Fibroblast of skin of right quadriceps (primary cell): ENCODE measurements at places on chromosomes 4 and X.

GRCh38 chr4:181855307-181855706 is 387.9 kb upstream of the TENM3 start:
- DNase-seq, result peak; percentile 21

DNA sequence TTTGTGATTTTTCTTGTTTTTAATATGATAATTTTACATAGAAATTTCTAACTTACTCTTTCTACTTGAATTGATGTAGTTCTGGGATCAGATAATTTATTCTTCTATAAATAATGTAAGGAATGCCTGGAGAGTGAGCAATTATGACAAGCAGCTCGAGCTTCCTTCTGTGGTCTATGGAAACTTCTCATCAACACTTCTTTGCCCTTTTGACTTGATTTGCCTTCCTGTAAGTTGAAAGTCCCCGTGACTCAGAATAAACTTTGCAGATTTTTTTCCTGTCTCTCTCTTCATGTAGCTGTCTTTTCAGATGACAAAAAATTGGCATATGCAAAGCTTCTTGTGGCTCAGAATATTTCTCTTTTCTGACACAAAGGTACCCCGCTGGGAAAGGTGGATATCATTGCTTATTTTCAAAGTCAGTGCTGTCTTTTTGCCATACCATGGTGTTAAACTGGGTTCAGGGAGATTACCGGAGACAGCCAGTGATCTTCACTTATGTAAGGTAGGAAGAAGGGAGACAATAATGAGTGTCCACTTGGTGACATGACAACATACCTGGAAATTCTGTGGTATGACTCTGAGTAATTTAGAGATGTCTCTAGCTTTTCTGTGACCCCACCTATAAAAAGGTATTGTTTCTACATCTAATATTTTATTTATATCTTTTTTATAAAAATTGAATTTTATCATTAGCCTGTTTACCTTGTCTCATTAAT is 278.6 kb upstream of the GNPDA2 start:
- no peak for DNase-seq

DNA sequence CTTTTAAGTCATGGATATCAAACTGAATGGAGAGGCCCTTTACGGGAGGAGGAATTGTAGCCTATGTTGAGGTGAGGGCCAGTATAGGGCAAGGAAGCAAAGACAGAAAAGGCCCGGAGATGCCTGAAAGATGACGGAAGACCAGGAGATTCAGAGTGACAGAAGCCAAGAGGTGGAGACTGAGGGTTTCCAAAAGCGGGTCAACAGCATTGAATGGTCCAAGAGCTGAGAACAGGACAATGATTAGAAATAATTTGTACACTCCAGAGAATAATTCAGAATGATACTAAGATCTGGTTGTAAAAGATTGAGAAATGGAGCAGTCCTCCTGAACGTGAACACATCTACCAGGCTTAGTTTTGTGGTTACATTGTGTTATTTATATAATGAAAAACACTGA is 45.5 kb upstream of the ZNF518B start:
- DNase-seq, result no peak

- no peak for DNase-seq
Measured at GRCh38 chrX:34147345-34147744, 15.2 kb upstream of the FAM47A start.

DNA sequence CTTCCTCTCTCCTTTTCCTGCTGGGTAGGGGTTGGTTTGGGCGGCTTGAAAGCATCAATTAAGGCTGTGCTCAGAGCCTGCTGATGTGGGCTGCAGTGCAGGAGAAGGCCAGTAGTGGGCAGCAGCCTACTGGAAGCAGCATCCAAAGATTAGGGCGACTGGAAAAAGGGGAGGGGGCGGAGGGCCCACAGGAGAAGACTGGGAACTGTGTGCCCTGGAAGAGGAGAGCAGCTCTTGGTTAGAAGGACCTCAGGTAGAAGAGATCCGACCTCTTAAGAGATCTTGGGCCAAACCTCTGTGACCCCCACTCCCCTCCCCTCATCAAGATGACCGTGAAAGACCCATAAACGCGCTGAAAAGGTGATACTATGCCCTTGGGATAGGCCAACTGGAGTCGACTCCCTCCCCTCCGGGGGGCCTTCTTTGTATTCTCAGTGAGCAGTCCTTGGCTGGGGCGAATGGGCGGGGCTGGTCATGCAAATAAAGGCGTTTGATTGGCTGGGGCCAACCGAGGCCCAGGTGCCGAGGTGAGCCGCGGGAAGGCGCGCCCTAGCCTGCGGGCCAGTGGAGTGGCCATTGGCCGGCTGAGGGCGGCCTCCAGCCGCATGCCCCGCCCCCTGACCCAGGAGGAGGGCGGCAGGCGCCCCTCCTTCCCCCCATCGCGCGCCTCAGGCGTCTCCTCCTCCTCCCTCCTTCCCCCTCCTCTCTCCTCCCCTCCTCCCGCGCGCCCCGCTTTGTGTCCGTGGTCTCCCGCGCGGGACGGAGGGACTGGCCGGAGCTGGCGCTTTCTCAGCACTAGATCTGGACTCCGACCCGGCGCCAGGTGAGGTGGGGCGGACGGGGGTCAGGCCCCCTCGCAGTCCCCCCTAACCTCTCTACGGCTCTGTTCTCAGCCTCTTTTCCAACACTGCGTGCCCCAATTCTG is 10.1 kb downstream of the DLG3 start:
- peak; percentile 56 for DNase-seq

GRCh38 chr4:42366959-42367358 is 30.3 kb upstream of the SHISA3 start:
- no peak for DNase-seq

DNA sequence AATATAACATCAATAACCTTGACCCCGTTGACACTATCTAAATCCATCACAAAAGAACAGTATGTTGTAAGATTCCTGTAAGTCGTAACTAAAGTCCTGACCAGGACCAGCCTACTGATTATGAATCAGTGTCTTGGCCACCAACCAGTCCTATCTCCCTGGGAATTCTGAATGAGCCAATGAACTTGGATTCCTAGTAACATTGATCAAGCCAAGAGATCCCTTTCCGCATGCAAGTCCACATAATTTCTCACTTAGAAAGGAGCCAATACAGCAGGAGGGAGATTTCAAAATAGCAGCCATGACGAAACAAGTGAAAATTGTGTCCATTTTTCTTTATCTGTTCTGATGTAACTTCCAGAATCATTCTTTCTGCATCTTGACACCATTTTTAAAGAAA is 9.5 kb downstream of the XPNPEP2 start:
- peak; percentile 69 for DNase-seq

DNA sequence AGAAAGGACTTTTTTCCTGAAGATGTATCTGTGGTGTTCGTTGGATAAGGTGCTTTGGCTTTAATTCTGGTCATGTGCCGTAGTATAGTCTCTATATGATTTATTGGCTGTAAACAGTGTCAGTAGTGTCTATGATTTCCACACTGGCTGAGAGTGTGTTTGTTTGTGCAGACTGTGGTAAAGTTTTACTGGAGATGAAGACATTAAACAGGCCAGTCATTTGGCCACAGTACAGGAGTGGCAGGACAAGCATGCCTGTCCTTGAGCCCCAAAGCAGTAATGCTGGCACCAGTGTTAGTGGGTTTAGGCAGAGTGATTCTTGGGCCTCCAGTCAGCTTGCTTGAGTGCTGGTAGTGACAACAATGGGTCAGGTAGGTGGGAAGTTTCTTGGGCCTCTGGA is 1023.9 kb upstream of the GRID2 start:
- no peak for DNase-seq

GRCh38 chr4:98571161-98571786 is 87.1 kb downstream of the TSPAN5 start:
- DNase-seq, result no peak

- DNase-seq, result peak; percentile 59
Measured at GRCh38 chr4:7828793-7829301, 110.8 kb downstream of the AFAP1 start.

DNA sequence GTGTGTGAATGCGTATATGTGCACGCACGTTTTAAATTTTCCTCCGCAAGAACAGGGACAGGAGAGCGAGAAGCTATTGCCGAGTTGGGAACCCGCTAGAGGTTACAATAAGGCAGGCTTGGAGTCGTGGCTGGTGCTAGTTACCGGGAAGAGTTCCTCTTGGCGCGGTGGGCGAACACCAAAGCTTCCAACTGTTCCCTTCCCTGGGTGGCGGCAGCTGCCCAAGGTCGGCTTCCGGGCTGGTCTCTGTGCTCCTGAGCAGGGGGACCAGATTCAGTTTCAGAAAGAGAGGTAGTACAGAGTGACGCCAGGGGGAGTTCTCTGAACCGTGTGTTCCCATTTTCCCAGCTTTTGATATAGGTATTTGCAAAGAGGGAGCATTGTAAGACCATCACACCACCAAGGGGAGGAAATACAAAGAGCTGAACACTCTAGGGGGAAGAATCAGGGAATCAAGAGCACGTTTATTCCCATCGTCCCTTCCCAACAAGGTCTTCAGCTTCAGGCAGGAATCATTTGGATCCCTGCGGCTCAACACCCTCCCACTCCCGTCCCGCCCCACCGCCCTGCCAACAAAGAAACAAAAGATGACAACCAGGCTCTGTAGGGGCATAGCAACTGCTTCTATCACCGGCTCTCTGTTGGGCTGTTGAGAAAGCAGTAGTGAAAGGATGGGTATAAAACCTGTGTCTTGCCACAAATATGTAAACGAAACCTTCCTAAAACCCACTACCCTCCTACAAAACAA is 113.6 kb upstream of the TEX13C start:
- DNase-seq, result peak; percentile 10

DNA sequence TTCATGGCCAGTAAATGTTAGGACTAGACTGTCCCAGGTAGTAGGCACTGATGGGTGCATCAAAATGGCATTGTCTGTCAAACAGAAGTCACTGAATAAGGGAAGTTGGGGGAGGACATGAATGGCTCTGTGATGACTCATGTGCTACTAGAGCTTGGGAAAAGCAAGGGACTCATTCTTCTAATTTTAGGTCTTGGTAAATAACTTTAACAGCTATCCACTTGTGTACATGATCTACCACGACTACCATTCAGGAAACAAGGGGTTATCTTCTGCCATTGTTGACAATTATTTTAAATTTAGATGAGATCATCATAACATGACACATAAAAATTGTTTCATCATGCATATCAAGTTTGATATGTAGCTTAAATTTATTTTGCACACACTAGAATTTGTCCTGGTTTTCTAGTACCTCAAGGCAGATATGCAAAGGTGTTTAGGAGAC is 6.3 kb downstream of the AREG start:
- DNase-seq, result peak; percentile 61

GRCh38 chr4:128796934-128797333 is 12.6 kb upstream of the JADE1 start:
- DNase-seq, result no peak

GRCh38 chr4:2077537-2078460 is 18.7 kb downstream of the NAT8L start:
- no peak for DNase-seq

DNA sequence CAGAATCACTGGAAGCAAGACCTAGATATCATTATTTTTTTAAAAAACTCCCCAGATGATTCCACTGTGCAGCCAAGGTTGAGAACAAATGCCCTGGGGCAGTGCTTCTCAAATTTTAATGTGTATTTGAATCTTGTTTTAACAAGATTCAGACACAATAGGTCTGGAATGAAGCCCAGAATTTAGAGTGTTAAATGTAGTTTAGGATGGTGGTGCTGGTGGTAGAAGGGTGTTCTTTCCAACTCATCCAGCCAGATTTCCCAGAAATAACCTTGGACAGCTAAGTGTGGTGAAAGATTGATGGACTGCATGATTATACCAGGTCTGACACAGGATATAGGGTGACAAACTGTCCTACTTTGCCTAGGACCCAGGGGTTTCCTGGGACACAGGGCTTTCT is 120.1 kb upstream of the MED14 start:
- DNase-seq, result peak; percentile 1

DNA sequence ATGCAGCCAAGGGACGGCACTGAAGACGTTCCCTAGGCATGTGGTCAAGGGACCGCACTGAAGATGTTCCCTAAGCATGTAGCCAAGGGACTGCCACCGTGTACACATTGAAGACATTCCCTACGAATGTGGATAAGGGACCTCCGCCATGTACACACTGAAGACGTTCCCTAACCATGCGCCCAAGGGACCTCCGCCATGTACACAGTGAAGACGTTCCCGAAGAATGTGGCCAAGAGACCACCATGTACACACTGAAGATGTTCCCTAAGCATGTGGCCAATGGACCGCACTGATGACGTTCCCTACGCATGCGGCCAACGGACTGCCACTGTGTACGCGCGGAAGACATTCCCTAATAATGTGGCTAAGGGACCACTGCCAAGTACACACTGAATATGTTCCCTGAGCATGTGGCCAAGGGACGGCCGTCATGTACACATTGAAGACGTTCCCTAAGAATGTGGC is 48.4 kb downstream of the DHRSX start:
- DNase-seq, result no peak

- DNase-seq, result no peak
Measured at GRCh38 chr4:88457307-88458103, 586 bp downstream of the HERC5 start.

GRCh38 chrX:136262812-136263315 is 11.7 kb upstream of the MAP7D3 start:
- no peak for DNase-seq

DNA sequence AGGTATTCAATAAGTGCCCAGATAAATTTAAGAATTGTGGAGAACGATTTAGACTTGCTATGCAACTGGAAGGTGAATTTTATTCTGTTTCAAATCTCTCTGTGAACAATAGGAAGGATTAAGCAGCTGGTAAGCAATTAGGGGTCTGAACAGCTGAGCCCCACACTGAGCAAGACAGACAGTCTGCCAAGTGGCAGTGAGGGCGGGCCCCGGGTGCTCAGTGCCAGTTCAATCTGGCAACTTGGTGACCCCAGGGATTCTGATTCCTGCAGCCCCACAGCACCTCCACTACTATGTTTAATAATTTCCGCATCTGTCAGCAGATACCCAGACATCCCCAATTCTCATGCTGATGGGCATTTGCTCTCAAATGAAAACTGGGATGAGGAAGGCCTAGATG is 317.3 kb downstream of the PPP1R2C start:
- DNase-seq, result no peak

GRCh38 chr4:945274-946102 is 13.2 kb downstream of the TMEM175 start:
- DNase-seq, result no peak

DNA sequence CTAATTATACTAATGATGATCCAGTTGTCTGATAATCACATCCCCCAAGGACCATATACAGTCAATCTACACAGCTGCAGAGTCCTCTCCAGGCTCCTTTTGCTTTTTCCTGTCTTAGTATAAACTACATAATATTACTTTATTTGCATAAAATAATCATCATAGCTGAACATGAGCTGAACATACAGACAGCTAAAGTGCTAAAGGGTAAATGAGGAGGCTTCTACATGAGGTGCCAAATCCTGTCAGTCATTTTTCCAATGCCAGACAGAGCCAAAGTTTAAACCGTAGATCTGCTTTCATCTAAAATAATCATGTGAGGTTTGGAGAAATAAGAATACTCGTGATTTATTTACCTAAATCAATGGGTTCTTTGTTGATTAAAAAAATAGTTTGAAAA is 1530.1 kb upstream of the PABPC4L start:
- DNase-seq, result no peak

DNA sequence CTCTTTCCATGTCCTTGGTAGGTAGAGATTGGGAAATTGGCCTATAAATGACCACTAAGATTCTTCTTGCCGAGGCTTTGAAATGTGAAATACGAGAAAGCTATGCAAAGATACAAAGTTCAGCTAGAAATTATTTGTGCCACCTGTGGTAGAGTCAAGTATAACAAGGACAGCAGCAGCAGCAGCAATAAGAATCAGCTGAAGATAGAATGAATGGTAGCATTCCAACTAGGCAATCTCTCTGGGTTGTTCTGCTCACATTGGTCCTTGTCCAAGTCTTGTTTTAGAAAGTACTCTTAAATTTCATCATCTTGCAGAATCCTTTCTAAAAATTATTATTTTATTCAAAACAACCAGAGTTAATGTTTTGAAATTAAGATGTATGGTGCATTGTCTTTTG is 67.8 kb upstream of the PCDH10 start:
- DNase-seq, result no peak

- no peak for DNase-seq
Measured at GRCh38 chr4:6549445-6549844, 25.5 kb upstream of the MAN2B2 start.
